Activated CD8-positive, alpha-beta T cell treated with anti-CD3 and anti-CD28 coated beads for 36 hours (primary cell): ENCODE measurements at places on chromosomes 13 and 19. TPM values are rescaled to one million over a fixed set of nuclear protein-coding genes. Genes with fewer than 3 reads are reported as not detected.

The STAP2 gene
- 14.6 TPM for total RNA-seq

- no peak for DNase-seq
- H3K4me1 ChIP-seq, result peaks cover 56% of the 10 kb centered on the region
- H3K4me3 ChIP-seq, result no peak overlapping the region
- H3K27ac ChIP-seq, result no peak overlapping the region
These were observed 49.4 kb downstream of the KLF2 start for GRCh38 chr19:16373989-16374388.

- H3K27ac ChIP-seq, result no peak overlapping the region
- H3K4me3 ChIP-seq, result no peak overlapping the region
- no peaks in the 10 kb centered on the region for H3K36me3 ChIP-seq
- H3K4me1 ChIP-seq, result no peaks in the 10 kb centered on the region
- DNase-seq, result no peak
These were observed 391.7 kb upstream of the HTR2A start for GRCh38 chr13:47288546-47288945.

- no peaks in the 10 kb centered on the region for H3K27me3 ChIP-seq
- H3K4me1 ChIP-seq, result peaks cover 53% of the 10 kb centered on the region
- no peak overlapping the region for H3K27ac ChIP-seq
- DNase-seq, result no peak
- peaks cover 60% of the 10 kb centered on the region for H3K36me3 ChIP-seq
These were observed 16.3 kb downstream of the ZNF507 start for GRCh38 chr19:32361574-32362317.
